ENCODE measurements at places on chromosomes 3 and 15. TPM values are rescaled to one million over a fixed set of nuclear protein-coding genes. Genes with fewer than 3 reads are reported as not detected.

DNA sequence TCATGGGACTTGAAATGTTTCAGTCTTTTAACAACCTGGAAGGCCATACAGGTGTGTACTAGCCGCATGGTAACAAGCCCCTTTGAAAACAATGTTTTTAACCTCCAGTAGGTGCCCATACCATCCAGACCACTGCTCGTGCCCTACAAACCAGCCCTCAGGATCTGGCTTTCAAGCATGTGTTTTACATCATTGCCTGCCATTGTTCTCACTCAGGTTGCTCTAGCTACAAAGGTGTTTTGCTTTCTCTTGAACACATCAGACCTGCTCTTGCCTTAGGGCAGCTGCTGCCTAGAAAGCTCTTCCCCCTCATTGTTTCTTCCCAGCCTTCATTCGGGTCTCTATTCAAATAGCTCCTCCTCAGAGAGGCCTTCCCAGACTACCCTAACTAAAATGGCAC lies 32.3 kb upstream of the MAP3K13 start:
- no peak for DNase-seq

The LRRK1 gene
- total RNA-seq: 3.7 TPM

DNA sequence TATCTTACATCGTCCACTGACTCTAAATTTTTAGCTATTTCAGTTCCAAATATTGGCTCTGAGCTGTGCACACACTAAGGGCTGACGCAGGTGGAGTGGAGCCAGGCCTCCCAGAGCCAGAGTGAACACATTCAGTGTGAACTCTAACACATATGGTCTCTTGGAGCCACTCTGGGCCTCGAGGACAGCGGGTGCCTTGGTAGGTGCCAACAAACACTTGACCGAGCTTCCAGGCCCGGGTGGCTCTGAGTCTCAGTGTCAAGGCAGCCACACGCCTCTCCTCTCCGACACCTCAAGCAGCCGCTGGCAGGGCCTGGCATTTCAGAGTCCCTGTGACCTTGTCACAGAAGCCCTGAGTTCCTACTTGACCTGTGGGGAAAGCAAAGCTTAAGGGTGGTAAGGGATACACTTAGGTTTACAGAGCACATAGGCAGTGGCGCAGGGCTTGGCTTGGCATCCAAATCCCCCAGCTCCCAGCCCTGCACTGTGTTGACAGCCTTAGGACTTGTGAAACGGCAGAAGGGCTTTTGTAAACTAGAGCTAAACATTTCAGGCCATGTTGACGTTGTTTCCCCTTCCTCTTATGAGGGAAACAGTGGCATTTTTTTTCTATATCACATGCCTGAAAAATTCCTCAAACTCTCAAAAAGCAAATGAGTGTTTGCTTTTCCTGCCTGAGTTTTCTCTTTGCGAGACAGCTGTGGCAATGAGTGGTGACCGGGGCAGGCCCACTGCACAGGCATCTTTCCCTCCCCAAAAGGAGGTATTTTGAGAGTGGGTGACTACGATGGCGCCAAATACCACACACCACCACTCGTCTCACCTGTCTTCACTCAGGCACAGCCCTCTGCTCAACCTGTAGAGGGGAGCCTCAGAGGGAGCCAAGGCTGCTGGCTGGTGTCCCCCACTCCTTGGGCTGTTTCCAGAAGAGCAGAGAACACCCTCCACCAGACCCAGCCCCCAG lies 60.8 kb downstream of the DAPK2 start:
- no peak for DNase-seq

DNA sequence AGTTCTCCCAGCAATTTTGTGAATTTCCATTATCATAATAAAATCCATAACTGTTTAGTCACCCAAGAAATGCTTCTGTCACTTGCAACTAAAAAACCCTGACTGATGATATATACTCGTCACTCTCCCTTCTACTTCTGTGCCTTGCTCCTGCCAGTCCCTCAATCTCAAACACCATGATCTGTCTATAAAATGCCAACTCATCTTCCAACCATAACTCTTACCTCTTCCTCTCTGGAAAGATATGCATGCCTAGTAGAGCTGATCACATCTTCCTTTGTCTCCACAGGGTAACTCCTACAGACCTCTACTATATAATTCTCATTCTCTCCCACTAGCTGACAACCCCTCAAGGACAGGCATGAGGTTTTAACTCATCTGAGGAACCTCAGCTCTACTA lies 5.2 kb upstream of the VEPH1 start:
- no peak for DNase-seq

- no peak for DNase-seq
Measured at GRCh38 chr3:9179826-9180763, 69.4 kb downstream of the SRGAP3 start.
